ENCODE measurements at places on chromosomes 6 and 20.

DNA sequence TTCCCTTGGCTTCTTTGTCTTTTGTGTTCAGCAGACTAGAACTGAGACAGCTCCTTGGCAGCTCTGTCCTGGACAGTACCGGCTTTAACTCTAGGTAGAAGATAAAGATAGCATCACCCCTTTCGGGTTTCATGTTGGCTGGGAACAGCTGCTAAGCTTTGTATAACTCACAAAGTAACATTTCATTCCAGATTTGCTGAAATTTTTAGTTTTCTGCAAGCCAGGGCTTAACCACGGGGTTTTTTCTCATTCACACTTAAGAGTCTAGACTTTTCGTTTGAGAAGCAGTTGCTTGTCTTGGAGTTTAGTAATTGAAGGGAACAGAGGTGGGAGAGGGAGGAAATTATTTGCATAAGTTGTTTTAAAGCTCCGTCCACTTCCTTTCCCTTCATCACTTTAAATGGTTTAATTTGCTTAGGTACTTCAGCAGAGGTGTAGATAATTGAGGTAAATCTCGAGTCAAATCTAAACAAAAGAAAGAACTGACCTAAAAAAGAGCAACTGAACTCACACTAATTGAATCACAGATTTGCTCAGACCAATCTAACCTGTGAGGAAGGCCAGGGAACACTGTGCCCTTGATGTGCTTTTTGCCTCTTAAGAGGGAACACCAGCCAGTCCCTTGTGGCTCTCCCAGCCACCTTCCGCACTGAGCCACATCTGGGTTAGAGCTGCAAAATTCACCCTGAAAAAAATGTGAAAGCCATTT is 48.3 kb downstream of the RREB1 start:
- DNase-seq, result no peak

GRCh38 chr6:66128656-66129055 is 421.6 kb upstream of the EYS start:
- no peak for DNase-seq

- no peak for DNase-seq
Observed at GRCh38 chr6:126909493-126909892, 209.0 kb upstream of the RSPO3 start.

GRCh38 chr6:89711801-89712200 is 73.3 kb upstream of the LYRM2 start:
- DNase-seq, result no peak

- no peak for DNase-seq
Observed at GRCh38 chr20:34632870-34633452, 43.9 kb downstream of the PIGU start.

DNA sequence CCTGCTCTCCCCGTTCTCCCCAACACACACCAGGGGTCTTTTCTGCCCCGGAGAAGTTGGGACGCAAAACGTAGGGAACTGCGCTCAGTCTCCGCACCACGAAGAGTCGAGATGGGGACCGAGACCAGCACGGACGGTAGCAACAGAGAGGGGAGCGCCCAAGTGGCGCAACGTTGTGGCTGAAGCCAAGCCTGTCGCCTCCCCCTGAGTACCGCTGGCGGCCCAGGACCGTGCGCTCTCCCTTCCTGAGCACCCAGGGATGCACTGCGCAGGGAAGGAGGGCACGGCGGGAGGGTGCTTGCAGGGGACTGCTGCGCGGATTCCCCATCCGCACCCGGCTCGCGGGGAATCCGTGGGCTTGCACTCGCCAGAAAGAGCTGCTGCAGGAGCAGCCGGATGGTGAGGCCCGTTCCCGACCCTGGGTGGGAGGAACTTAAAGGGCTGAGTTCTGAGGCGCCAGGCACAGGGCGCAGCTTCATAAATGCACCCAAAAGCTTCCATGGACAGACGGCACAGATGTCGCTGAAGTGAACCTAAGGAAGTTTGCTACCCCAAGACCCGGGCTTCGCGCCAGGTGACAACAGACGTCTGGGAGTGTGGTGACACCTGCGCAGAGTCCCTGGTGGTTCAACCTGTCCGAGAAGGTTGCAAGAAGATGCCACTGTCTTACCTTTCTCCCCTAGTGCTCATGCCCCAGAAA is 178.7 kb downstream of the TBXT start:
- no peak for DNase-seq

- no peak for DNase-seq
Observed at GRCh38 chr6:36703081-36703606, 5.5 kb downstream of the RAB44 start.

GRCh38 chr20:63044605-63045004 is 37.8 kb upstream of the BHLHE23 start:
- DNase-seq, result no peak

- DNase-seq, result no peak
Observed at GRCh38 chr6:158373214-158373613, 60.9 kb downstream of the TULP4 start.

GRCh38 chr6:139686308-139686707 is 311.9 kb upstream of the CITED2 start:
- DNase-seq, result peak; percentile 6

- peak; percentile 23 for DNase-seq
Observed at GRCh38 chr20:44056010-44056698, 130.8 kb downstream of the JPH2 start.

DNA sequence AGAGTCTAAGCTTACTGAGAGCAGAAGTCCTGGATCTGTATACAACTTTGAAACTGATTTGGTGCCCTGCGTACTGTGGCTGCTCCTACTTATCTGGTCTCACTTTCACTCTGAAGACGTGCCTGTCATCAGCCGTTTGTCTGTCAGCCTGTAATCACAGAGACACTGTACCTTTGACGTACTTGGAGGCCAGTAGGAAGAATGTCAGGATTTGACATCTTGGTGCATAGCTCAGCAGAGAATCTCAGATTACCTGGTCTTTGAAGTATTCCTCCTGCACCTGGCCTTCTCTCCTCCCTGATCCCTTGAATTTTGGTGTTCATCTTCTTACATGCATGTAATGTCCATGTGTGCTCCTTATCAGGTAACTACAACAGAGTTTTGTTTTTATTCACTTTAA is 37.7 kb downstream of the DSE start:
- no peak for DNase-seq

DNA sequence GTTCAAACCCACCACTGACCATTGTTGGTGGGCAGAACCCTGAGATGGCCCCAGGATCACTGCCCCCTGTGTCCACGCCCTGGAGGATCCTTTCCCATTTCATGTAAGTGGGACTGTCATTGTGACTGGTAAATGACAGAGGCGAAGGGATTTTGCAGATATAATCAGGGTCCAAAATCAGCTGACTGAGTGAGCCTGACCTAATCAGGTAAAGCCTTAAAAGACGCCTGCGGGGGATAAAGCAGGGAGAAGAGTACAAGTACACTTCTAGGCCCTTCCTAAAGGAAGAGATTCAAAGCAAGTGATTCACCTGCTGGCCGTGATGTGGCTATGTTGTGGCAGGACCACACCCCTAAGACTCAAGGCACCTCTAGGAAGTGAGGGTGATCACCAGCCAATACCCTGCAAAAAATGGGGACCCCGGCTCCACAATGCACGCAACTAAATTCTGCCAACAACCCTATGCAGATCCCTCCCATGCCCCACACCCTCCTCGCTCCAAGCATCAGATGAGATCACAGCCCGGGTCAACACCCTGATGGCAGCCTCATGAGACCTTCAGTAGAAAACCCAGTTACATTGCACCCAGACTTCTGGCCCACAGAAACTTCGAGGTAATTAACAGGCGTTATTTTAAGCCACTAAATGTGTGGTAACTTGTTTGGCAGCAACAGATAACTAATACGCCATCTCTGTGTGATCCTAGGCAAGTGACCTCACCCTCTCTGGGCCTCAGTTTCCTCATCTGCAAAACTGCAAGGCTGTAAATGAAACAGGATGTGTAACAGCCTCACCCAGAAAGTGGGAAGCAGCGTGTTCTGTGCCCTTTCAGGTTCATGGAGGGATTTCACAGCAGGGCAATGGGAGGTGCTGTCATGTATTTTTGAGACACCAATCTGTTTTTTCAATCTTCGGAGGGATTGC is 11.3 kb downstream of the PREX1 start:
- DNase-seq, result no peak

- peak; percentile 71 for DNase-seq
Observed at GRCh38 chr6:138815797-138816528, 20.1 kb downstream of the ECT2L start.

DNA sequence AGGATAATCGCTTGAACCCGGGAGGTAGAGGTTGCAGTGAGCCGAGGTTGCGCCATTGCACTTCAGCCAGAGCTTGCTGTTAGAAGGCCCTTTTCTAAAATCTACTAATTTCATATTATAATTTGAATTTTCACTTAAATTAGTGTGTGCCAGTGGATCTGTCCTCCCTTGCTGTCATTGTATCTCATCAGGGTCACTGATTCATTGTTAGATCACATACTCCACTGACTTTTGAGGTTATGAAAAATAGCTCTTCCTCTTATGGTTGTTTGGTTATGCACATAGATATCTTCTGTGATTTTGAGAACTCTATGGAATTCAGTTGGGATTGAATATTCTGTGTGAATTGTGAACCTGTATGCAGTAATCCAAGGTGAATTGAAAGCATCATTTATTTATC is 53.1 kb upstream of the TULP4 start:
- no peak for DNase-seq

DNA sequence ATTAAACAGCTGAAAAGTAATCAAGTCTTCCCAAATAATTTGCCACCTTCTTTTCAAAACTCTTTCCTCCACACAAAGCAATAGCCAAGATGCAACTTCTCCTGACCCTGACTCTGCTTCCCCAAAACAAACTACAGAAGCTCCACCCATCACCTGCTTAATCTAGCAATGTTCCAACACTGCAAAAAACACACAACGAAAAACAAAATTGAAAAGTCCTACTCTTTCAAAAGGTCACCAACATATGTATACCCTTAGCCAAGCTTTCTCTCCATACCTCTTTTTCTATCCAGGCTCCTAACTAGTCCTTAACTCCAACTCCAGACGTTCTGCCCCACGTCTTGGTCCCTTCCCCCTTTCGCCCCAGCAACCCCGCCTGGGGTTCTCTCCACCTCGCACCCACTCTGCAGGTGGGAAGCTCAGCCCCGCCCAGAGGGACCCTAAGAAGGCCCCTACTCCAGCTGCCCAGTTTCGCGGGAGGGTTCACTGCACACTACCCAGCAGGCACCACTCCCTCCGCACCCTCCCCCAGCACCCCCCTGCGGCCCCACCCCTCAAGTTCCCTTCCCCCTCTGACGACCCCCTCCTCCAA is 717 bp downstream of the CSNK2A1 start:
- DNase-seq, result no peak

GRCh38 chr20:63964412-63964811 is 5.3 kb downstream of the ZNF512B start:
- no peak for DNase-seq

DNA sequence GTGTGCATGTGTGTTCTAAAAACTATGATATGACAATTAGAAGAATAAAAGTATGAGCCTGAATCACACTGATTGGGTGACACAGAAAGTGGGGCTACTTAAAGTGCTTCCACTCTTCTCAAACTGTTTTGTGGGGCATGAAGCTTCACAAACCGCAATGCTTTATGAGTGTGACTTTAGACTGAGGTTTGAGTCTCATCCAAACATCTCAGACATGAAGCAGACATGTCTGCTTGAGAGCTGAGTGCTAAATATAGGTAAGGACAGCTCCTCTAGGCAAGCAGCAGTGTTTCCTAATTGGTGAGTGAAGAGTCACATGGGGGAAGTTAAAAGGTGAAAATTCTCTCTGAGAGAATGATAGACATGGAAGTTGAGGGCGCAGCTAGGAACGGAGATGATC is 726.9 kb upstream of the CITED2 start:
- no peak for DNase-seq

DNA sequence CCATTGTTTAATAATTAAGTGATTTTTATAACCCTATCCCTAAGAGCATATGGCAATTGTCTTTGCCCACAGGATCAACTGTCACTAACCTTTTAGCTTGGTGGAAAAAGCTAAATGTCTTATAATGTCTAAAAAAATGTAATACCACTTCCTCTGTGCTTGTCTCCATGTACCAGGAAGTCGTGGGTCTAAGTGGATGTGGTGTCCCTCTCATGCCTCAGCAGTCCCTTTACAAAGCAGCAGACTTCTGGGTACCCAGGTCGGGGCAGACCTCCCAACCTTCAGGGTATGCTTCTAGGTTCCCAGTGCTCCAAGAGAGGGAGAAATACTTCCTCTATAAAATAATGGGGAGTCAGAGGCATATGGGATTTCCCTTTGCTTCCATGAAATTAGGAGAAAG is 74.7 kb downstream of the ZHX3 start:
- DNase-seq, result no peak

- peak; percentile 43 for DNase-seq
Observed at GRCh38 chr20:9503526-9504245, 10.7 kb upstream of the LAMP5 start.

GRCh38 chr6:151071295-151071694 is 168.5 kb upstream of the AKAP12 start:
- peak; percentile 98 for DNase-seq

DNA sequence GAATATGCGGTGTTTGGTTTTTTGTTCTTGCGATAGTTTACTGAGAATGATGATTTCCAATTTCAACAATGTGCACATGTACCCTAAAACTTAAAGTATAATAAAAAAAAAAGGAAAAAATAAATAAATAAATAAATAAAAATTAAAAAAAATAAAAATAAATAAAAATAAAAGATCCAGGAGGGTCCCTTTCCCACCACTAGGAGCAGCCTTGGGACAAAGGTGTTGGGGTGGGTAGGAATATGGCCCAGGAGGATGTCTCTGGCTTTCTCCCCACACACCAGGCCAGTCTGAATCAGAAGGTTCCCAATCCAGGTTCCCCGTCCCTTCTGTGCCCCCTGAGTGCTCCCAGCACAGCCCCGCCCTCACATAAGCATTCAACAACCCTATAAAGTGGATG is 9.5 kb downstream of the LRFN2 start:
- no peak for DNase-seq

DNA sequence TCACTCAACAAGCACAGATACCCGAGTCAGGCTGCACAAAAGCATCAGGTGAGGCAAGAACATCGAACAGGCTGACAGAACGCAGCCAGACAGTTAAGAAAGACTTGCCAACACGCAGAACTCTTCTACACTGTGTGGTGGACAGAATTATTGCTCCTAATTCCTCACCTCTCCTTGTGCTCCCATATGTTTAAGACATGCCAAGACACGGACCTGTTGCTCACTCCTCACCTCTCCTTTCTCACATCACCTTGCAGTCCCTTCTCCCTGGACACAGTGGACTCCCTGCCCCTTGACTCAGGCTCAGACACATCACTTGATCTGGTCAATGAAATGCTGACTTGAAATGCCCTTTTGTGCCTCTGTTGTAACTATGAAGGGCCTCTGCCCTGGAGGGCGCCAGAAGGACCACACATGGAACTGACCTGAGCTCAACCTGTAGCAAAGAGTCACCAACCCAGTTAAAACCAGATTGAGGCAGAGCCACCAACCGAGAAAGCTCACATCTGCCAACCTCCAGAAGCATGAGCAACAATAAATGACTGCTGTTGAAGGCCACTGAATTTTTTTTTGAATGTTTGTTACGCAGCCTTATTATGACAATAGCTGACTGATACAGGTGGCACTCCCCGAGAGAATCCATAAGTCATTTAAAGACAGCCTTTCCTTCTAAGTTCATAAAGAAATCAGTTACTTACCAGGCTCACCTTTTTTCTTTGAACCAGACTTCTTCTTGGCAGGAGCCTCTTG is 24.0 kb downstream of the RRBP1 start:
- DNase-seq, result no peak

GRCh38 chr20:53321596-53321995 is 272.0 kb downstream of the ZNF217 start:
- DNase-seq, result no peak
